ENCODE measurements at places on chromosomes 6 and 20.

- no peak for DNase-seq
Measured at GRCh38 chr6:87714093-87714842, 12.2 kb upstream of the AKIRIN2 start.

DNA sequence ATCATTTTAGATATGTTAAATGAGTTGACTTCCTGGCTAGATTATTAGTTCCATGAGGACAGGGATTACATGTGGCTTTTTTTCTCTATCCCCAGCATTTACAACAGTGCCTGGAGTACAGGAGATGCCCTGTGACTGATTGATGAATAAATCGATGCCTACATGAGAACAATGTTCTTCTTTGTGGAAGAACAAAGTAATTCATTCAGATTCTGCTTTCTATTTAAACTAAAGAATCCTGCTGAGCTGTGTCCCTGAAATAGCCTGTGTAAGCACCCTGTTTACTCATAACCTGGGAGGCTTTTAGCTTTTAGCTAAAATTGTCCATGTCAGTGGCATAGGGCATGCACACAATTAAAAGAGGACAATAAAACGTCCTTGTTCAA, 125.1 kb upstream of the BTBD3 start:
- DNase-seq: no peak

DNA sequence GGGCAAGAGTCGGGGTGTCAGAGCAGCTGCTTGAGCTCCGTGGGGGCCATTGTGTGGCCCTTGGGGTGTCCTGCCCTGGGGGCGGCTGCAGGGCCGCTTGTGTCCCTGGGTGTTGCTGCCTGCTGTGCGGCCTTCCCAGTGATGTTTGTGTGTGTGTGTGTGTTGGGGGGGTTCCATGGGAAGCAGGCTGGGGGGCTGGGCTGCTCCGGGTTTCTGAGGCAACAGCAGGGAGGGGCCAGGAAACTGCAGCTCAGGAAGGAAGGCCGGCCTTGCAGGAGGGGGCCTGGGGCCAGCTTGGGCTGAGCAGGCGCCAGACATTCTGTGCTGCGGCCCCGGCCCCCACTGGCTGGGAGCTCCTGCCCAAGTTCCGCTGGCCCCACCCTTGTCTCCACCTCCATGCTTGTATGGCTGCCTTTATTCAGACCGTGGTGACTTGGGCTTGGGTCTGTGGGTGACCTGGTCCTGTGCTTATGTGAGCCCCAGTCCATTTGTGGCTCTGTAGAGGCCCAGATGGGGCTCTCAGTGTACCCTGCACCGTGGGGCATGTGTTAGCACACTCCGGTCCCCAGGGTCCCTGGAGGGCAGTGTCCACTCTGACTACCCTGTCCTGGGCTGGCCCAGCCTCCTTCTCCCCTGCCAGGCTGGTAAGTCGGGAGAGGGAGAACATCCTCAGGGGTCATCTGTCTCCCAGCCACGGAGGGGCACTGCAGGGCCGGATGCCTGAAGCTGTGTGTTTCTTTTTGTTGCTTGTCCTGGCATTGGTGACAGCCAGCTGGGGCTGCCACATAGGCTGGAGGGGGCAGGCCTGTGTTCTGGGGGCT, 4.6 kb upstream of the SOX18 start:
- no peak for DNase-seq

DNA sequence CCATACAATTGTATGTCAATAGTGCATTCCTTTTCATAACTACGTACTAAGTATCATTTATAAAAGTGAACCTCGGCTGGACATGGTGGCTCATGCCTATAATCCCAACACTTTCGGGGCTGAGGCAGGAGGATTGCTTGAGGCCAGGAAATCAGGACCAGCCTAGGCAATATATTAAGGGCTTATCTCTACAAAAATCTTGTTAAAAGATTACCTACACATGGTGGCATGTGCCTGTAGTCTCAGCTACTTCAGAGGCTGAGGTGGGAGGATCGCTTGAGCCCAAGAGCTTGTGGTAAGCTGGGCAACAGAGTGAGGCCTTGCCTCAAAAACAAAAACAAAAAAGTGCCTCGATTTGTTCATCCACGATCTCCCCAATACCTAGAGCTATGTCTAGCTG, 449.7 kb upstream of the SULF2 start:
- no peak for DNase-seq

- DNase-seq: no peak
Measured at GRCh38 chr20:60395991-60396390, 437.8 kb downstream of the CDH26 start.

GRCh38 chr6:47109281-47109680, 67.1 kb upstream of the ADGRF1 start:
- no peak for DNase-seq

DNA sequence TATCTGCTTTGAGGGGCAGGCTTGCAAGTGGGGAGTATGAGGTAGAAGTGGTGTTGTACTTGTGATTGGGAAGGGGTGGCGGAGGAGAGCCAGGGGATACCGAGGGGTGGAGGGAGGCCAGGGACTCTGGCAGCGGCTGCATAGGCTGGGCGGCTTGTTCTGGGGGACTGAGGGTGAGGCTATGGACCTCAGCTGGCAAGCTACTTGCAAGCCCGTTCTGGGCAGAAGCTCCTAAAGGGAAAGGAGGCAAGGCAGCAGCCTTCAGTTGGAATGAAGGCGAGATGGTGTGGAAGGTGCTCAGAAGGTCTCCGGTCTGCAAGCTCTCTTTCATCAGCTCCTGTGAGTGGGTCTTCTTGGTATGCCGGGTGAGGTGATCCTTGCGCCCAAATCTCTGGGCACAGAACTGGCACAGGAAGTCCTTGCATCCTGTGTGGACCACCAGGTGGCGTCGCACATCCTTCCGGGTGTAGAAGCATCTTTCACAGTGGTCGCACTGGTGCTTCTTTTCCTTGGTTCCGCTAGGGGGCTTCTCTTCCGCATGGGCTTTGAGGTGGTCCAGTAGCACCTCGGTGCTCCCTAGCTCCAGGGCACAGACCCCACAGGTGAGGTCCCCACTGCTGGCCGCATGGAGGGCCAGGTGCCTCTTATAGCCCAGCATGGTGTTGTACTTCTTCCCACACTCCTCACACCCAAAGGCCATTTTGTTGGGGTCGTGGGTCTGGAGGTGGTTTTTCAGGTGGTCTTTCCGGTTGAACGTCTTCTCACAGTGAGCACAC, 66.0 kb downstream of the PLAGL1 start:
- peak; percentile 39 for DNase-seq

DNA sequence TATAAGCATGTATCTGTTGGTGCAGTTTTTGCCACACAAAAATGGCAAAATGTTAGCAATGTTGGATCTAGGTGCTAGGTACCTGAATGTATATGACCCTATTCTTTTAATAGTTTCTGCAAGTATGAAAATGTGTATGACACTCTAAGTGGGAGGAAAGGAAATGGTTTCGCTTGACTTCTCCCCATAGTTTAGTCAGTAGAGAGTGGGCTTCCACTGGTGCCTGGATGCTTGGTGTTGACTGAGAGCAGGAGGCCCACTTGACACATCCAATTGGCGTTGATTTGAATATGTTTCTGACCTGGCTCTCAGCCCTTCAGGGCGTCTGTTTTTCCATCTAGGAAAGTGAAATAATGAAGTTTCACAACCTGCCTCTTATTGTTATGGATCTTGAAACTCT, 41.8 kb upstream of the GABRR1 start:
- no peak for DNase-seq

DNA sequence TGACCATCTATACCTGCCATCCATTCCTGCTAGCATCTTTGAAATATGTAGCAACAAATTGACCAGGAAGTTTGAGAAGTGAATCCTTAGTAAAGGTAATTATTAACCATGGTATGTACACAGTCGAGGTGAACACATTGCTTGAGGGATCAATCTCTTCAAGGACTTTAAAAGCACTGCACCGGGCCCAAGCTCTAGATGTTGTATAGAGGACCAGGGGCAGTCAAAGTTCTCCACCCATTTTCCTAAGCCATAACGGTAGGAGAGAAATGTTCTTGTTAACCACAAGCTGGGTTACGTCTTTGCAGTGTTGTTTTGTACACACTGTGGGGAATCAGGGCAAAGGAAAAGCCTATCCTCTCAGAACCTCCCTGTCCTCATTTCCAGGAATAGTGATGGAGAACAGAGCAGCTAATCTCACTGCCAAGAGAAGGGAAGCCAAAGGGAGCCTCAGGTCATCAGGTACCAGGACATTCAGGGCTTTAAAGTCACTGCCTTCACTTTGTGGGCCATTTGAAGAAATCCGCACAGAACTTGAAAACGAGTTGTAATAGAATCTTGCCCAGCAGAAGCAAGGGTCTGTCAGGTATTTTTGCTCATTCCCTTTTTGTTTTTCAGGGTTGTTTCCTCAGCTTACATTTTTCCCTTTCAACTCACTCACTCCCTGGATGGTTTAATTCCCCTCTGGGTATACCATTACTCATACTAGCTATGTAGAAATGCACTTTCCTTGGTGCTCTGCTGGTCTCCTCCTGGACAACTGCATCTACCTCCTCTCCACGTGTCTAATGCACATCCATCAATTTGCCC, 5.3 kb upstream of the PM20D2 start:
- DNase-seq: no peak

GRCh38 chr6:137791281-137792159, 75.5 kb upstream of the TNFAIP3 start:
- no peak for DNase-seq

DNA sequence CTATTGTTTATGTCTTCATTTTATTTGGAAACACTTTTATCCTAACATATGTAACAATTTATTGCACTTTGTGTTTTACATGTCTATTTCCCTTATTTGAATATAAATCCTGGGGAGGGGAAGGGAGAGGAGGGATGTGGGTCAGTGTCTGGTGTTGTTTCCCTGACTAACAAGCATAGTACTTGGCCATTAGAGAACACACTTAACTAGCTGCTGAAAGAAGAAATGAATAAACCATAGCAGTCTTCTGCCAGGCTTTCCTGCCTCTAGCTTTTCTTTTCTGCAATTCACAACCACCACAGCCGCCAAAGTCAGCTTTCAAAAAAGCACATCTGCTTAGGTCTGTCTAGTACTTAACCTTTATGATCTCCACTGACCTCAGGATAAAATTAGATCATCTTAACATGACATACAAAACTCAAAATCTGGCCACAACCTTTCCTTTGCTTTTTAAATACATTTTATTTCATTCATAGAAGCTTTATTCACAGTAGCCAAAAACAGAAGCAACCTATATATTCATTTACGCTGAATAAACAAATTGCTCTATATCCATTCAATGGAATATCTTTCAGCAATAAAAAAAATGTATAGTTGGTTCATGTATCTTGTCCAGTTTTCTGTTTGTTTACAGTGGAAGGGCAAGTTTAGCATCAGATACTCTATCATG, 16.3 kb downstream of the PDSS2 start:
- DNase-seq: no peak

DNA sequence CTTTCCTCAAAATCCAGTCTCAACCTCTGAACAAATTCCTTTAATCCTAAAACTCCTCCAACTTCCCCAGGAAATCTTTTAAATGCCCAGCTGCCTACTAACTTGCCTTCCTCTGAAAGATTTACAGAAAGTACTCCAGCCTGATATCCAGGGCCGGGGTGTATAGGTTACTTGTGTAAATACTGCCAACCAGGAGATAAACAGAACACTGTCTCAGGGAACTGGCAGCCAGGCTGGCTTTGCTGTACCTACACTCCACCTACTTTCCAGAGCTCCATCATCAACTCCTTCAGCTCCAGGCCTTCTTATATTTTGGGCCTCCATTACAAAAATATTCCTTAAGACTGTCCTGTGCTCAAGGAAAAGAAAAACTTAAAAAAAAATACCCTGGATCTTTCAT, 85.9 kb downstream of the CEP162 start:
- DNase-seq: no peak

- DNase-seq: no peak
Measured at GRCh38 chr6:139977887-139978332, 603.5 kb upstream of the CITED2 start.

DNA sequence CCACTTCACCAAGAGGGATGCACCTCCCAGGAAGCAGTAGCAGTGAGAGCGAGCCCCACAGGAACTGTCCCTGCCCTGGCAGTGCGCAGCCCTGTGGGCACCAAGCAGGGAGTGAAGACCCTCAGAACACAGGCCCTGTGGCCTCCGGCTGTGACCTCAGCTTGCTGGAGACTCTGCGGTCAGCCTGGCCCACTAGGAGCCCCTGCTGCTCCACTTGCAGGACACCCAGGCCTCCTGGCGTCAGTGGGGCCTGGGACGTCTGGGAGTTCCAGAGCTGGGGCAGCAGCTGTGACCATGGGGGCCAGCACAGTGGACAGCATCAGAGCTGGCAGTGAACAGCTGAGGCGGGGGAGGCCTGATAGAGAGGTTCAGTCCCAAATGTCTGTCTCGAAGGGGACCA, 28.3 kb downstream of the PXDC1 start:
- no peak for DNase-seq

GRCh38 chr6:152221806-152222628, 414.5 kb downstream of the ESR1 start:
- DNase-seq: no peak

DNA sequence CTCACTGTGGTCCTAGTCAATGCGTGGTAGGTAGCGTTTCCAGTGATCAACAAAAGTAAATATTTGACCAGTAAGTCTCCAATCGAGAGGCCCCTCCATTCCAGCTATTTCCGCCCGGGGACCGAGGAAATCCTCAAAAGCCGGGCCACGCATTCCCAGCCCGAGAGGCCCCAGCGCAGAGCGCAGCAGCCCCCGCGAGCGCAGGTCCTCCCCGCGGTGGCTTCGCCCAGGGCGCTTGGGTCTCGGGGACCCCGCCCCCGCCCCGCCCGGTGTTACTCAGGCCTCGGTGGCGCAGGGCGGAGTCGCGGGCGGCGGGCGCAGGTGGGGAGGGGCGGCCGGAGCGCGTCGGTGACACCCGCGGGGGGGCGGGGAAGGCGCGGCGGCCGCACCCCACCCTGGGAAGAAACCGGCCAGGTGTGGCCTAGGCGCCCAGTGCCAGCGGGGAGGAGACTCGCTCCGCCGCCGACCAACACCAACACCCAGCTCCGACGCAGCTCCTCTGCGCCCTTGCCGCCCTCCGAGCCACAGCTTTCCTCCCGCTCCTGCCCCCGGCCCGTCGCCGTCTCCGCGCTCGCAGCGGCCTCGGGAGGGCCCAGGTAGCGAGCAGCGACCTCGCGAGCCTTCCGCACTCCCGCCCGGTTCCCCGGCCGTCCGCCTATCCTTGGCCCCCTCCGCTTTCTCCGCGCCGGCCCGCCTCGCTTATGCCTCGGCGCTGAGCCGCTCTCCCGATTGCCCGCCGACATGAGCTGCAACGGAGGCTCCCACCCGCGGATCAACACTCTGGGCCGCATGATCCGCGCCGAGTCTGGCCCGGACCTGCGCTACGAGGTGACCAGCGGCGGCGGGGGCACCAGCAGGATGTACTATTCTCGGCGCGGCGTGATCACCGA, at the start of gene DSP:
Gene DSP (plus strand): TSS at position 497 of the 890 bp plus-strand sequence. CDS start 245 bp downstream, at position 742.
- no peak for DNase-seq

DNA sequence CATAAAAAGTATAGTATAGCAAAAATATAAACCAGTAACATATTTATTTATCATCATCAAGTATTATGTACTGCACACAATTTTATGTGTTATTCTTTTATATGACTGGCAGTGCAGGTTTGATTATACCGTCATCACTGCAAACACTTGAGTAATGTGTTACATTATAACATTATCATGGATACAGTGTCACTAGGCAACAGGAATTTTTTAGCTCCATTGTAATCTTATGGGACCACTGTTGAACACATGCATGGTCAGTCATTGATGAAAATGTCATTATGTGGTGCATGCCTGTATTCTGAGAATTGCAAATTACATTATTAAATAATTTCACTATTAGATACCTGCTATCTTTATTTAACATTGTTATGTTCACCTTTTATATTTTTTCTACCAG, 29.1 kb upstream of the OR2J2 start:
- no peak for DNase-seq

Data from activated CD4-positive, CD25-positive, alpha-beta regulatory T cell (primary cell).